ENCODE measurements at places on chromosomes 2 and 18.

DNA sequence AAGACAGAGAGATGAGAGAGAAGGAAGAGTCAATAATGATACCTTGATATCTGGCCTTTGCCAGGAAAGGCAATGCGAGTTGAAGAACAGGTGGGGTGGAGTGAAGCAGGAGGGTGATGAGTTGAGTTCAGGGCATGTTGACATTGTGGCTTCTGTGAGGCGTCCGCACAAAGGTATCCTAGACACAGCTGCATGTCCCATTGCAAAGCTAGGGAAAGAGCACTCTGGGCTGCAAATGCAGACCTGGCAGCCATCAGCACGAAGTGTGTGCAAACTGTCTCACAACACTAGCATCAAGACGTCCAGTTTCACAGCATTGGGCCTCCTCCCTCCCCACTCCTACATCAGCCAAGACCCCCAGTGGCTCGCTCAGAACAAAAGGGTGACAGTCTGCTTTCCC is 36.1 kb downstream of the TEX51 start:
- no peaks in the 10 kb centered on the region for H3K36me3 ChIP-seq
- no peak overlapping the region for H3K4me3 ChIP-seq
- DNase-seq = no peak
- H3K4me1 ChIP-seq = no peaks in the 10 kb centered on the region
- H3K27ac ChIP-seq = no peak overlapping the region
- H3K27me3 ChIP-seq = peaks cover 11% of the 10 kb centered on the region

DNA sequence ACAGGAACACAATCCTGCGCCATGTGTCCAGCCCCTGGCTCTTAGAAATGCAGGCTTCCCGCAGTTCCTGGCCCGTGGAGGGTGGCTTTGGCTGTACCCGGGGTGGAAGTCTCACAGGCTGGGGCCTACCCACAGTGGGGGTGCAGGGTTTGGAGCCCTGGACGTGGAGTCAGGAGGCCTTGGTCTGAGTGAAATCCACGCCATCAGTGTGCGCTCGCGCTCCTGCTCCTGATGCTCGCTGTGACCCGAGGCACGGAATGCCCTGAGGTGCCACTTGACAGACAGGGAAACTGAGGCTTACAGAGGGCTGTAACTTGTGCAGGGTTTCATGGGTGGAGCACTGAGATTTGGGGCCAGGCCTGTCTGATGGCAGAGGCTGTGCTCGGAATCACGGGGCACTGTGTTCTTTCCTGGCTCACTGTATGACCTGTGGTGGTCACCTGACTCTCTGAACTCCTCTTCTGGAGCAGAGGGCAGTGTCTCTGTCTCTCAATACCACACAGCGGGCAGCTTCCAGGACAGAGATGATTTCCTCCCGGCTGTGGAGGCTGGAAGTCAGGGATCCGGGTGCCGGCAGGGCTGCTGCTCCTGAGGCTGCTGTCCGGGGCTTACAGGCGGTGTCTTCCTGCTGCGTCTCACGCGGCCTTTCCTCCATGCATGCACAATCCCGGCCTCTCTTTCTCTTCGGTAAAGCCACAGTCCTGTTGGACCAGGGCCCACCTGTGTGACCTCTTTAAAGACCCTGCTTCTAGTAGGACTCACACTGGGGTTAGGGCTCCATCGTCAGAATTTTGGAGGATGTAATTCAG is 25.9 kb upstream of the ALLC start:
- H3K27me3 ChIP-seq = no peaks in the 10 kb centered on the region
- DNase-seq = no peak
- no peak overlapping the region for H3K4me3 ChIP-seq
- H3K4me1 ChIP-seq = peaks cover 29% of the 10 kb centered on the region
- no peaks in the 10 kb centered on the region for H3K36me3 ChIP-seq

GRCh38 chr2:212414767-212415211 is 123.8 kb downstream of the ERBB4 start:
- H3K4me3 ChIP-seq = no peak overlapping the region
- H3K4me1 ChIP-seq = no peaks in the 10 kb centered on the region
- H3K27ac ChIP-seq = no peak overlapping the region

GRCh38 chr2:203756161-203756560 is 49.7 kb downstream of the CD28 start:
- H3K36me3 ChIP-seq = no peaks in the 10 kb centered on the region
- no peak overlapping the region for H3K27ac ChIP-seq
- H3K27me3 ChIP-seq = no peaks in the 10 kb centered on the region
- no peak overlapping the region for H3K4me3 ChIP-seq

DNA sequence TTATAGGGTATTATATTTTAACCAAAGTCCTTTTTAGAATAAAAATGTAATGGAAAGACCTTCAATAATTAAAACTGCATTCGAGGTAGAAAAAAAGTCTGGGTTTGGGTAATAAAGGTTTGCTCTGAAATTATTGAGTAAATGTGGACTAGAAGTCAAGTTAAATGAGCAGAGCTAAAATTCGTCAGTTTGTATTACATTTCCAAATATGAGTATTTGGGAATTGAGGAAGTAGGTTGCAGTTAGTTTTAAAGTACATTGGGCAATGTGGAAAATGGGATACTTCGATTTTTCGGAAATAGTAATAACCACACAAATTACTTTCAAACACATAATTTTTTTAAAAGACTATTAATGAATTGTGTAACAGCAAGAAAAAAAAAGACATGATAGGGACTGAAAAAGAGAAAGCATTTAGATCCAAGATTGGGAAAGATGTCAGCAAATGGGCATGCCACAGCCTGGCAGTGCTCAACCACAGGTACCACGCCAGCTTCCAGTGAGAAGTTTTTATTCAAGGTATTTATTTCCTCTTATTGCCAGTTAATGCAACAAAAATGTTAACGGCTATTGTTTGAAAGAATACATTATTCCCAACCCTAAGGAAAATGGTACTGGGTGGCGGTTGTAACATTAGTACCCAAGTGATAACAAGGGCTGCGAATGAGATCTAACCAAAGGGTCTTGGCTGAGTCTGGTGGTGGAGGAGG is 50.0 kb downstream of the TTC39C start:
- H3K4me3 ChIP-seq = no peak overlapping the region
- no peaks in the 10 kb centered on the region for H3K4me1 ChIP-seq
- H3K27ac ChIP-seq = no peak overlapping the region

GRCh38 chr2:205687641-205687956 is 5.3 kb downstream of the NRP2 start:
- H3K27me3 ChIP-seq = no peaks in the 10 kb centered on the region
- no peak overlapping the region for H3K27ac ChIP-seq
- H3K4me3 ChIP-seq = peak overlapping the region; percentile 59
- no peaks in the 10 kb centered on the region for H3K36me3 ChIP-seq
- H3K4me1 ChIP-seq = peaks cover 15% of the 10 kb centered on the region
- DNase-seq = no peak

DNA sequence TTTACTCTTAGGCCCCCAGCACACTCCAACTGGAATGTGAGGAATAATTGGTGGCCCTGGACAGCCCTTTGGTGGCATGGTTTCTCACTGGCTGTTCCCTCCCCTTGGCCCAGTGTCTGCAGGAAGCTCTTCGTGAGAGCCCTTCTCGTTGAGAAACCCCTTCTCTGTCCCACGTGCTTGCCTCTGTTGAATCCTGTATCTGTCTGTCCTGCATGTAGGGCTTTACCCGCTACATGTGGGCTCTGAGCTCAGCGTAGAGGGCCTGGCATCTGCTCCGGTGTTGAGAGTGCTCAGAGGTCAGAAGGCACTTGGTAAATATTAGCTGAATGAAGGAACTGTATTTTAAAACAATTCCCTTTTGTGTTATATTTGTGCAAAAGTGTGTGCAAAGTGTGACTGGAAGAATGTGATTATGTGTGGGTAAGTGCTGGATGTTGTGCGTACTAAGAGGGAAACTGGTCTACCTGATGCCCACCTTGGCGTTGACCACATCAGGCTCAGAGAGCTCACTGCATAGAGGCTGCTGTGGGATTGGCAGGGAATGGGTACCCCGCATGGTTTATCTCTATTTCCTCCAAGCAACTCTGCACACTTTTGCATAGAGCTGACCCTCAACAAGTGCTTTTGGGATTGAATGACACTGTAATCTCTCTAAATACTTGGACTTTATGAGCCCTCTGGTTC is 40.0 kb downstream of the RNF144A start:
- no peaks in the 10 kb centered on the region for H3K4me1 ChIP-seq
- no peak overlapping the region for H3K27ac ChIP-seq
- H3K36me3 ChIP-seq = no peaks in the 10 kb centered on the region
- DNase-seq = no peak

GRCh38 chr2:65420712-65421431 is 11.5 kb downstream of the SPRED2 start:
- H3K36me3 ChIP-seq = no peaks in the 10 kb centered on the region
- H3K4me3 ChIP-seq = no peak overlapping the region
- H3K4me1 ChIP-seq = peaks cover 2% of the 10 kb centered on the region
- H3K27ac ChIP-seq = no peak overlapping the region
- H3K27me3 ChIP-seq = no peaks in the 10 kb centered on the region

DNA sequence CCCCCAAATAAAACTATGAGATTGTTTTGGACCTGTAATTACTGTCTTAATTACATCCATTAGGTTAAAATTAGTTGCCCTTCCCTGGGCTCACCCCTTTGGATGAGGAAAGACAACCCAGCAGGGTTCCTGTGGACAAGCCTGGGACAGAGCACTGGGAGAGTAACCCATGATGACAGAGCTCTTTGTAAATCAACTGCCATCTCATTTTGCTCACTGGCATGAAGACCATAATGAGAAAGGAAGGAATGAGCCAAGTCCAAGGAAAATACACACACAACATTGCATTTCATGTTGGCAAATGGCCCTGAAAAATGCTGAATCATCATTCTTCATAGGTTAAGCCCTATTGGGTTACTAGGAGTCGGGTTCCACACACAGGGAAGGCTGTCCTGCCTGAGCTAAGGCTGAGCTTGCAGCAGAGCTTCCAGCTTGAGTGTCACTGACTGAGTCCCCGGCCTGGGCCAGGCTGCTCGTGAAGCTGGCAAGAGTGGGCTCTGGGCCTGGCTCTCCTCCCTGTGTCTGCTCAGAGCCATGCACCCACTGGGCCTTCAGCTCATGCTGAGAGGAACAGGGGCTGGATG is 94.1 kb upstream of the ACAA2 start:
- H3K27me3 ChIP-seq = no peaks in the 10 kb centered on the region
- no peak overlapping the region for H3K27ac ChIP-seq
- no peaks in the 10 kb centered on the region for H3K4me1 ChIP-seq
- H3K4me3 ChIP-seq = no peak overlapping the region
- peaks cover 43% of the 10 kb centered on the region for H3K36me3 ChIP-seq

DNA sequence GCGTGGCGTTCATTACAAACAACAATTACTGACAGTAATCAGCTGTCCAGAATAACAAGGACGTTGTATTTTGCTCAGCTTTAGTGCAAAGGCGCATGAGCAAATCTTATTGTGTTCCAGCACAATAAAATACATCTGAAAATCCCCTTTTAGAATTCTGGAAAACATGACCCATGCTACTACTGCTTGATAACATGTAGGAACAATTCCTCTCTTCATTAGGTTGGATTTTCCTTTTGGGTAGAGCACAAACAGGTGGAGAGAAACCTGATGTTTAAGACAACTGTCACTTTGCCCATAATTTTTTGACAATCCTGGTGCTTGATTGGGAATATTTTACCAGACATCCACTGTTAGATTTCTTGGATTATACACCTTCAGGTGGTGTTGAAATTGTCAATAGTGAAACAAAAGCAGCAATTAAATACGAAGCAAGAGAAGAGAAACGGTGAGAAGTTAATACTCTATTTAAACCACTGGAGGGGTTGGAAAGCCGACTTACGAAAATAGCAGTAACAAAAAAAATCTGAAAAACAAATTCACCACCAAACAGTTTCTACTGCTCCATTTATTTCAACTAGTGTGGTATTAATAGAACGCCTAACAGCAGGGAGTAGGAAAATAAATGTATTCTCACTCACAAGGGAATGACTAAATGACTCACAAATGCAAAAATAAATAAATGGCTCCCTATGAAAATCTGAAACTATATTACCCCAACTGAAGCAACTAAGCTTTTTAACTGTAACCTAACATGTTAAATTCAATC is 102.7 kb downstream of the CPO start:
- peak overlapping the region; percentile 19 for H3K4me3 ChIP-seq
- H3K36me3 ChIP-seq = no peaks in the 10 kb centered on the region
- H3K4me1 ChIP-seq = no peaks in the 10 kb centered on the region
- peak overlapping the region; percentile 60 for H3K27ac ChIP-seq
- H3K27me3 ChIP-seq = no peaks in the 10 kb centered on the region

DNA sequence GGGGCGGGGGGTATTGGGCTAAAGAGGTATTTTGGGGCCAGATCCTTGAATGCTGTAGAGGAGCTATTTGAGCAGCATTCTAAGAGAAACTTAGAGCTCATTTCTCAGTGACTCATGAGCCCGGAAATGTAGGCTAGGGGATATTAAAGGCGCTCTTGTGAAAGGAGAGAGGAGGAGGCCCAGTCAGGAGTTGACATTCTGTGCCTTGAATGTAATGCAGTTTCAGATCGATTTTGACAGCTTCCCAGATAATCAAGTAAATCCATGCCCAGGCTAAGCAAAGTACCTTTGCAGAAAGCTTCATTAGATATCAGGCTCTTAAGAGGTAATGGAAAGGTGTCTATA is 1.5 kb downstream of the CAB39 start:
- H3K27ac ChIP-seq = peak overlapping the region; percentile 93
- peak overlapping the region; percentile 98 for H3K4me3 ChIP-seq
- no peaks in the 10 kb centered on the region for H3K27me3 ChIP-seq
- no peak for DNase-seq
- H3K4me1 ChIP-seq = no peaks in the 10 kb centered on the region

DNA sequence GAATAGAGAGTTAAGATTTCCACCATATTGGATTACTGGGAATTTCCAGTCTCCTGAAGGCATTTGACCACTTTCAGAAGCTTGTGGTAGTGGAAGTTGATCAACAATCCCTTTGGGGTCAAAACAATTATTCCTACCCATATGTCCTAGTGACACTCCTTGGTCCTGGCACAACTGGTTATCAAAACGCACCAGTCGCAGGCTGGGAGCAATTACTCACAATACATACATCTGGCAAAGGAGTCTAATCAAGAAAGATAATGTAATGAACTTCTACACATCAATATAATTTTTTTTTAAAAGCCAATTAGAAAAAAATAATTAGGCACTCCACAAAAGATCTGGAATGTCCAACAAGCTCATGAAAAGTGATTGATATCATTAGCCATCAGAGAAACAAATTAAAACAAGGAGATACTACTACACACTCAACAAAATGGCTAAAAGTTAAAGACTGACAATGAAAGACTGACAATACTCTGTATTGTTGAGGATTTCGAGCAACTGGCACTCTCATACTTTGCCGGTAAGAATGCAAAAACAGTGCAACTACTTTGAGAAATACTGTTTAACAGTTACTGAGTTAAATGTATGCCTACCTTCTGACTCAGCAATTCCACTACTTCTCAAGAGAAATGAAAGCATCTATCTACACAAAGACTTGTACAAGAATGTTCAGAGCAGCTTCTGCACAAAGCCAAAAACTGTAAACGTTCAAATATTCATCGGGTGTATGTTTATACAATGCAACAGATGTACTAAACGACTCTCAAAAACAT is 2.0 kb downstream of the INO80C start:
- no peaks in the 10 kb centered on the region for H3K27me3 ChIP-seq
- peaks cover 59% of the 10 kb centered on the region for H3K4me1 ChIP-seq
- H3K27ac ChIP-seq = peak overlapping the region; percentile 96
- DNase-seq = no peak
